ENCODE measurements at places on chromosomes 4 and X.

- no peak for DNase-seq
These were observed 1181.4 kb downstream of the RPA4 start for GRCh38 chrX:98065151-98065550.

- DNase-seq: no peak
These were observed 328.5 kb downstream of the PPP3CA start for GRCh38 chr4:101018836-101019235.

- DNase-seq: no peak
These were observed 44.4 kb upstream of the TAPT1 start for GRCh38 chr4:16270454-16271328.

DNA sequence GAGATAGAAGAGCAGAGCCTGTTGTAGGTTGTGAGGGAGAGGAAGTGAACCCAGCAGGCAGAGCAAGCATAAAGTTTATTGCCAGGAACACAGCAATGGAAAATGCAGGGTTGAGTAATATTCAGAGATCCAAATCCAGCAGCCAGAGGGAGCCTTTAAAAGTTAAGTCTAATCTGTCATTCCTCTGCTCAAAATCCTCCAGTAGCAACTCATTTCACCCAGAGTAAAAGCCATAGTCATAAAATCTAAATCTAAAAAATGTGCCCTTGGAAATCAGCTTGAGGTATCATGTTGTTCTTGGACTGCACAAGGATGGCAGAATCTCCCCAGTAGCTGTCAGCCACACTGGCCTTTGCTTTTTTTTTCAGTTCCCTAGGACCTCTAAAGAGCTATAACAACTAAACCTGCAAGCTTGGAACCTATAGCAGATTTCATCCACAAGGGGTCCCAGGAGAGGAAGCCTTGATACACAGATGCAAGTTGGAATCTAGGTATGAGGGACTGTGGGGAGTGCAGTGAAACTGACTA is 62.9 kb upstream of the FRAS1 start:
- DNase-seq: no peak

GRCh38 chrX:14673764-14674163 is 144.4 kb downstream of the GLRA2 start:
- peak; percentile 59 for DNase-seq

- DNase-seq: no peak
These were observed 12.1 kb downstream of the KIT start for GRCh38 chr4:54669831-54670230.

GRCh38 chr4:108465886-108466500 is 154.4 kb upstream of the RPL34 start:
- DNase-seq: no peak

GRCh38 chr4:180060159-180060889 is 2182.9 kb upstream of the TENM3 start:
- no peak for DNase-seq

- no peak for DNase-seq
These were observed 63.6 kb downstream of the SLC7A11 start for GRCh38 chr4:138178566-138178965.

- no peak for DNase-seq
These were observed 62.0 kb downstream of the CCSER1 start for GRCh38 chr4:90189178-90189577.

GRCh38 chr4:39713691-39714090 is 15.8 kb downstream of the UBE2K start:
- DNase-seq: no peak

GRCh38 chrX:130028196-130028595 is 45.8 kb downstream of the BCORL1 start:
- no peak for DNase-seq

DNA sequence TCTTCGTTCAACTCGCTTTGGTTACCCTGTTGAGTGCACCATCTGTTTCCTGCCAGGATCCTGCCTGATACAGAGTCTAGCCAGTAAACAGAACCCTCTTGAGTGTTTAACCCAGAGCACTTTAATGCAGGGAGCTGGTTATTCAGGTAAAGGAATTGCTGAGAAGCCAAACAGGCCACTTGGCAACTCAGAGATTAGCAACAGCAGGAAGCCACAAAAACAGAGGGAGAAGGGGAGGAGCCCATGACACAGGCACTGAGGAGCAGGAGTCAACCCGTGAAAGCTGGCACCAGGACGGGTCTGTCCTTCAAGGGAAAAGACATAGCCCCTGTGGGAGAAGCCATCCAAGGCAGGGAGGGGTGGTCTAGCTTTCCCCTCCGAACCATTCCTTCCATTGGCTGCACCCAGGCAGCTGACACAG is 641.4 kb downstream of the ZNF674 start:
- no peak for DNase-seq

DNA sequence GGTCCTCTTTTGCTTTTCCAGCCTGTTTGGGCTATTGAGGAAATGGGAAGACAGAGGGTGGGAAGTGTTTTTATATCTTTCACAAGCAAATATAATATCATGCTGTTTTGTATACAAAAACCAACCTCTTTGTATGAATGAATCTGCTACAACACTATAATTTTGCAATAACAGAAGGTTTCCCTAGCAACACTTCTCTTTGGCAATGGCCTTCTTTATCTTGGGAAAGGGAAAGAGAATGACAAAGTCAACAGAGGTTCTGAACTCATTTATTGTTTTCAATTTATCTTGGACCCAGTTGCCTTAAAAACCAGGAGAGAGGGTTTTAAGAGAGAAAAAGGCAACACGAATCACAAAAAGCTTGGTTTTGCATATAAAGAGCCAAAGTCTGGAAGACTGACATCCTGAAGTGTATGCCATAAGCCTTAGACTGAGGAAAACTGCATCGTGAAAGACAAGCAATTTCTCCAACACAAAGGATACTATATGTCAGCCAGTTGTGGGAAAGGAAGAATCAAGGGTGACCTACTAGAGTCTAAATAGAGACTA is 121.8 kb upstream of the FAM241A start:
- DNase-seq: no peak

DNA sequence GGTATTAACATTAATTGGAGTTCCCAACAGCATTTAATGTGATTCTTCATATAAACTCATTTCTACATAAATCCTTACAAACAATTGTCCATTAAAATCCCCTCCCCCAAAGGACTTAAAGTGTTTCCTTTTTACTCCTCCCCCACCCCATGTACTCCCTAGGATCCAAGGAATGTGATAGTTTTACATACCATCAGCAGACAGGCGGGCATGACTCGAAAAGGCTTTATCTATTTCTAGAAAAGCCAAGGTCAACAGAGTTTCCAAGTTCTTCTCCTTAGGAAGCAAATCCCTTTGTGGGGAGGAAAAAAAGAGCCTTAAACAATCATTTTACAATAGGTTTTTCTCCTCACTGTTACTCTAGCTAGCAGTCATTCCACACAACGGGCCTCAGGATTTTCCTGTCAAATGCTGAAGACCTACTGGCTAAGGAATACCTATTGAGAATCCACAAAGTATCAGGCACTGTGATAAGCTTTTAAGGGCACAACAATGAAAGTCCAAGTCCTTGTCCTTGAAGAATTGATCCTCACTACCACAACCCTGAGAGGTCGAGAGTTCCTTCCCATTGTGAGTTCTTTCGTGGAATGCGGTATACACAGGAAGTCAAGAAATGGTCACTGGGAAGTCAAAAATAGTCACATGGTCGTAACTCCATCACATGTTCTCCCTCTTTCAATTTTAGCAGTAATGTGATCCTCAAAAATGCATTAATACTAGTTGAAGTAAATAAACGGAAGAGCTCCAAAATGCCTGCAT is 7.2 kb downstream of the PPM1K start:
- DNase-seq: no peak

DNA sequence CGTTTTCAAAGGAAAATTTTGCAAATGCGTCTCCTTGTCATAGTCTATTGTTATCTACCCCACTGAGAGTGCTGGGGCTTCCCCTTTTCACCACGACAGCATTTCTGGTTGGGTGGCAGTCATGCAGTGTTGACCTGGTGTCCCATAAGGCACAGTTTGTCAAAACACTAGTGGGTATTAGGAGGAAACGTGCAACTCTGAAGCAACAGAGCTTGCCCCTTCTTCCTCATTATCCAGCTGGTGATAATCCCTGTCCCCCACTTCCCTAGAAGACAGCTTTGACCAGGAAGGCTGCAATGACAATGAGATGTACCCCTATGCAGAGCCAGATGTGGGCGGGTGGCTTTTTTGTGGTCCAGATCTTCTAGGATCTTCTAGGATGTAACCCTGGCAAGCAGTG is 1.8 kb downstream of the TBC1D1 start:
- no peak for DNase-seq

DNA sequence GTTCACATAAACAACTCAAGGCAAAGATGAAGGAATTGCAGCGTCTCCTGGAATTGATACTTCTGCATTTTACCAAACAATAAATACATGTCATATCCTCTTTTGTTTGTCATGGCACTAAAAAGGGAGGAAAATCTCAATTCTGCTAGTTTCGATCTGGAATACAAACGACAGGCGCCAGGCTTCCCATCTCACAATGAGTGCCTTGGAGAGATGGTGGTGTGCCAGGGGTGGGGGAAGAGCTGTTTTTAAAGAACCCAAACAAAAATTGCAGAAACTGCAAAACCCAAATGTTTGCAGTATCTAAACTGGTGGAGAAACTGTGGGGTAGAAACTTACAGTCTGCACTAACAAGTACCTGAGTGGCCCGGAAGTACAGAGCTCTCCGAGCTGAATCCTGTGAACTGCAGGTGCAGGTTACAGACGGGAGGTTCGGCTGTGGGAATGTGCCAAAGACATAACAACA is 53.0 kb upstream of the KLF3 start:
- no peak for DNase-seq

GRCh38 chr4:16224264-16225166 is 1.8 kb downstream of the TAPT1 start:
- DNase-seq: no peak

DNA sequence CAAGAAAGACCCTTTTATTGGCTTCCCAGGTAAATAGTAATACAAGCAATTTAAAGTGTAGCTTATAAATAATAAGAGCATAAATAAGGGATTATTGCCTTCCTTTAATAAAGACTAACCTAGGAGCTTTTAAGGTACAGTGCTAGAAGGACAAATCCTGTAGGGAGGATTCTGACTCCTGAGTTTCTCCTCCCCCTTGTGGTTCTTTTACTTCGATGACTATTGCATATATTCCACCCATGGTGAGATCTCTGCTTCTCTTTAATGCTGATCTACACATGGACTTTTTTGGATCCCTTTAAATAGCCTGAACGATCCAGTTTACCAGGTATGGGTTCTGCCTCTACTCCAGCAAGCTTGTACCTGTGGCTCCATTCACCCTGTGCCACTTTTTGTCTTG is 2.5 kb downstream of the GALNT7 start:
- DNase-seq: no peak

- peak; percentile 21 for DNase-seq
These were observed 25.6 kb upstream of the TBC1D19 start for GRCh38 chr4:26558166-26558895.

DNA sequence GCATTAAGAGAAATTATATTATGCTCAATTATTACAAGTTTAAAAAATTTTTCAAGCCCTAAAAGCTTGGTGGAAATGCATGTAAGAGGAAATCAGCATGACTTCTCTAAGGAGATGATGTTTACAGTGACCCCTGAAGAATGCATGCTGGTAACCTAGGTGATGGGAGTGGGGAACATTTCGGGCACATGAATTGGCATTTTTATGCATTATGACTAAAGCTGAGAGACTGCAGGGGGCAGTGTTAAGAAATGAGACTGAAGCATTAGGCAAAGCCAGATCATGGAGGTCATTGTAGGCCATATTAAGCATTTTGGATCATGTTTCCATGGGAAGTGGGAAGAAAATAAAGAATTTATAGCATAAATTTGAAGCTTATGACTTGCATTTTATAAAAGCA is 421.3 kb downstream of the FAT4 start:
- DNase-seq: no peak

- DNase-seq: no peak
These were observed 882.0 kb upstream of the INTU start for GRCh38 chr4:126750723-126751122.

DNA sequence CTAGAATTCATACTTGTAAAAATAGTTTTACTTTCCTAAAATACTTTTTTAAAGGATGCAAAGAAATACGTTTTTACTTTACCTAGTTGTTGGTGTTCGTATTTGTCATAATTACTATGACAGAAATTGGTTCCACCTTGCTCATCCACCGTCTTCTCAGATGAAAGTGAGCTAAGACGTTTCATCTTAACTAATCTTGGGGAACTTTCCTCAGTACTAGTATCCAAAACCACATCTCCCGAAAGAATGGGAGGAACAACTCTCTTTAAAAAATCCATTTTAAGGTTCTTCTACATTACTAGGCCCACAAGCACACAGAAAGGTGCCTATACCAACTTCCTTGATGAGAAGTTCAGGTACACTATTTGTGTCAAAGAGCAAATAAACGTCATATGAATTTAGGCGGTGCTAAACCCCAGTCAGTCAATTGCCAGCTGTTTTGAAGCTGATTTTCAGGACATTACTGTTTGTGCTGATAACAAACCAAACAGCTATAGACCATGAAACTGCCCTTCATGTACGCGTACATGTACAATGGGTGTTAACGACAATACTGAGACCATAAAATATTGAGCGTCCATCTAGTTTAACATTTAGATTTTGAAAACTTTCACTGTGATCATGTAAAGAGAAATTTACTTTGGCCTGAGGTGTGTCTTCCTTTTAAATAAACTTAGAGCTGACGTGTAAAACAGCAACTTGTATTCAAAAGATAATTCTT is 99.1 kb downstream of the FRYL start:
- no peak for DNase-seq

DNA sequence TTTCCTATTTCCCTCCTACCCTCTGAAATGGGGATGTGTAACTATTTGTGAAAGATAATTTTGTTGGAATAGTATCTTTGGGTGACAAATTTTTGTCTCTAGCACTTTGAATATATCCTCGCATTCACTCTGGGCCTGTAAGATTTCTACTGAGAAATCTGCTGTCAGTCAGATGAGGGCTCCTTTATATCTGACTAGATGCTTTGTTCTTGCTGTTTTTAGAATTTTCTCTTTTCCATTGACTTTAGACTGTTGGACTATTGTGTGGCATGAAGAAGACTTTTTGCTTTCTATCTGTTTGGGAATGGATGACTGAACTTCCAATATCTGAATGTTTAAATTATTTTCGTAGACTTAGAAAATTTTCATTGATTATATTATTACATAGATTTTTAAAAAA is 54.2 kb upstream of the GRID2 start:
- no peak for DNase-seq

DNA sequence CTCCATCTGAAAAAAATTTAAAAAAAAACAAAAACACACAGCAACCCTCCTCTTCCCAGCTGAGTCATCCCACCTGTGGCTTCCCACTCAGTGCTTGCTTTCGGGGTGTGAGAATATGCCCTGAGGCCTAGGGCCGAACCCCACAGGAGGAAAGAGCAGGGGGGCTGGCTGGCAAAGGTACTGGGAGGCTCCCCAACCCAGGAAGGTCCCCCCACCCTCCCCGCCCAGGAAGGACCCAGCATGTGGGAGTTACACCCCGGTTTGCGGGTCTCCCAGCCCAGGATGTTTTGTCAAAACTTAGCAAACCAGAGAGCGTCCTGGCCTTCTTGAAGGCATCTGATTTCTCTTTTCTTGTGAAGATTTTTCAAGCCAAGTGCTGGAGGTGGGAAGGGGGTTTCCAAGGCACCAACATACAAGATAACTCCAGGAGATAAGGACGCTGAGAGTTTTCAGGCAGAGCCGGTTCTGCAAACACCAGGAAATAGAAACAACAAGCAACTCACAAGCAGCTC is 25.7 kb upstream of the CSF2RA start:
- DNase-seq: no peak
